Bronchial smooth muscle cell (primary cell): ENCODE measurements at places on chromosomes 13 and 19. TPM values are rescaled to one million over a fixed set of nuclear protein-coding genes. Genes with fewer than 3 reads are reported as not detected.

The LRG1 gene
- not detected in 2 replicates for total RNA-seq

The PEX11G gene
- total RNA-seq, result 2.4 and 4.7 TPM in 2 replicates

The SYNE4 gene
- 0.16 TPM in 1 of 2 replicates, not detected in the other for total RNA-seq

The CABP5 gene
- total RNA-seq, result not detected in 2 replicates

The SPACA4 gene
- total RNA-seq, result not detected in 2 replicates

The PGLYRP2 gene
- total RNA-seq, result not detected in 2 replicates

The STAP2 gene
- 6.6 and 6.7 TPM in 2 replicates for total RNA-seq

The ZNF628 gene
- total RNA-seq, result 0.47 and 0.69 TPM in 2 replicates
